Fibroblast of the conjunctiva (primary cell): ENCODE measurements at places on chromosomes 13 and 19.

DNA sequence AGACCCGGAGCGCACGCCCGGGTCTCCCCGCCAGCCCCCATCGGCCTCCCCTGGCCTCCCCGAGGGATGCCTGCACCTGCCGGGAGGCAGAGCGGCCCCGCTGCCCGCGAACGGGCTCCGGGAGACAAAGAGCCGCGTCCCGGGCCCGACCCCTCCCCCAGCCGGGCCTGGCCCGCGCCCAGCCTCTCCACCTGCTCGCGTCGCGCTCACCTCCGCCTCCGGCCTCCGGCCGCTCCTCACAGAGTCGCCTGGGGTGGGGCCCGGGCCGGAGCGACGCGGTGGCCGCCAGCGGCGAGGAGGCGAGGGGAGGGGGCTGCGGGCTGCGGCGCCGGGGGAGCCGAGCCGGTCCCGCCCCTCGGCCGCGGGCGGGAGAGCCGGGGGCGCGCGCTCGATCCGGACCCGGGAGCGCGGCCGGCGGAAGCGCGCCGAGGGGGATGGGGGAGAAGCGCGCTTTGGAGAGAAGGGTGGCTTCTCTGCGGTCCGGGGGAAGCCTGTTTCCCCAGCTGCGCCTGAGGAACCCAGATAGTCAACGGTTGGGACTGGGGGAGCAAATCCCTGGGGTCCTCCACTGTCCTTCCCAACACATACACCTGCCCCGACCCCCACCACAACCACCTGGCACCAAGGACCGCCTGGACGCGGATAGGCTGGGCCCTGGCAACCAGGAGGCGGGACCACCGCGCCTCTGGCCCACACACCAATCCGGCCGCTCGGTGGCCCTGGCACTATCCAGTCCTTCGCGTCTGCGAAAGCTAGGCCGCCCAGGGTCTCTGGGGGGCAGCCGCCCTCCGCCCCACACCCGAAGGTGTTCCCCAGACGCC, at the start of gene PRR36:
TSS of gene PRR36 (minus strand) at position 315 of the 821 bp plus-strand sequence. CDS start 701 bp downstream, outside the sequence.
- DNase-seq, result no peak

- no peak for DNase-seq
Measured at GRCh38 chr13:37409756-37410155, 188.8 kb downstream of the POSTN start.

- no peak for DNase-seq
Measured at GRCh38 chr13:35733827-35734226, 257.3 kb upstream of the MAB21L1 start.

GRCh38 chr13:105087945-105088344, 1447.5 kb downstream of the EFNB2 start:
- DNase-seq, result no peak

- no peak for DNase-seq
Measured at GRCh38 chr13:49368688-49369087, 75.2 kb downstream of the CAB39L start.

- DNase-seq, result peak; percentile 49
Measured at GRCh38 chr19:8252922-8253589, 43.9 kb downstream of the CERS4 start.

DNA sequence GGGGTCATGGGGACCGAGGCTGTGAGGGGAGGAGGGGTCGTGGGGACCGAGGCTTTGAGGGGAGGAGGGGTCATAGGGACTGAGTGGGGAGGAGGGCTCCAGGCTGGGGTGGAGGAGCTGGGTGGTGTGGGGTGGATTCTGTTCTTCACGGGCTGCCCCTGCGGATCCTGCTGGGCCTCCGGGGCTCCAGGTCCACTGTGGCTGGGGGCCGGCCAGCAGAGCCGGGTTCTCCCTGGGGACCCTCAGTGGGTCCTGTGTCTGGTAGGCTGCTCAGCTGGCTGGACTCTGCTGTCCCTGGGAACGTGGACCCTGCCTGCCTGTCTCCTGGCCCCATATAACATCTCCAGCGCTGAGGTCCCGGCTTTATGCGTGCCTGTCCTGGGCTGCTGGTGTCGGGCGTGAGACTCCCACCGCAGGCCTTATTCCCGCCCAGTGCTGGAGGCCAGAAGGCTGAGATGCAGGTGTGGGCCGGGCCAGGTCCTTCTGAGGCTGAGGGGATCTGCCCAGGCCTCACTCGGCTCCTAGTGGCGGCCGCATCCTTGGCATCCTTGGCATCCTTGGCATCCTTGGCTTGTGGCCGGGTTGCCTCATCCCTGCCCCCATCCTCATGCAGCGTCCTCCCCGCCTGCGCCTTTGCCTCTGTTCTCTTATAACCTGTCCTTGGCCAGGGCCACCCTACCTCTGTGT, 19.8 kb upstream of the GNA15 start:
- DNase-seq, result no peak

GRCh38 chr19:28303502-28303901, 909.4 kb downstream of the UQCRFS1 start:
- DNase-seq, result no peak

GRCh38 chr19:15426485-15427349, 7.9 kb upstream of the AKAP8L start:
- no peak for DNase-seq

GRCh38 chr19:45780448-45781213, 1.7 kb downstream of the DMPK start:
- no peak for DNase-seq

GRCh38 chr13:23427881-23428528, 5.5 kb downstream of the SACS start:
- DNase-seq, result no peak

DNA sequence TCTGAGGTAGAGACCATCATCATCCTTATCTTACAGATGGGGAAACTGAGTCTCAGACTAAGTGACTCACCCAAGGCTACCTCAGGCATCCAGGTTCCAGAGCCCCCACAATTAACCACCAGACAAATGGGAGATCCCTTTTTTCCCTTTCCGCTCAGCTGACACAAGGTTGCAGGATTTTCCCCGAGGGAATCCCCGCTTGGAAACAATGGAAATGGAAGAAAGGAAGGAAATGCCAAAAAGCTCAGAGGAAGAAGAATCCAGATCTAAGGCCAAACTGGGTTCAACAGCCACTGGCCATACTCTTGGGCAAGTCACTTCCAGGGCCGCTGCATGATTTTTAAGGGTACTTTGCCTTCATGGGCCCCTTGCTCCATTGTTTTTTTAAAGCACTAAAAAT, 1.6 kb downstream of the ZNF71 start:
- no peak for DNase-seq

GRCh38 chr13:109779074-109779473, 7.3 kb downstream of the IRS2 start:
- no peak for DNase-seq

DNA sequence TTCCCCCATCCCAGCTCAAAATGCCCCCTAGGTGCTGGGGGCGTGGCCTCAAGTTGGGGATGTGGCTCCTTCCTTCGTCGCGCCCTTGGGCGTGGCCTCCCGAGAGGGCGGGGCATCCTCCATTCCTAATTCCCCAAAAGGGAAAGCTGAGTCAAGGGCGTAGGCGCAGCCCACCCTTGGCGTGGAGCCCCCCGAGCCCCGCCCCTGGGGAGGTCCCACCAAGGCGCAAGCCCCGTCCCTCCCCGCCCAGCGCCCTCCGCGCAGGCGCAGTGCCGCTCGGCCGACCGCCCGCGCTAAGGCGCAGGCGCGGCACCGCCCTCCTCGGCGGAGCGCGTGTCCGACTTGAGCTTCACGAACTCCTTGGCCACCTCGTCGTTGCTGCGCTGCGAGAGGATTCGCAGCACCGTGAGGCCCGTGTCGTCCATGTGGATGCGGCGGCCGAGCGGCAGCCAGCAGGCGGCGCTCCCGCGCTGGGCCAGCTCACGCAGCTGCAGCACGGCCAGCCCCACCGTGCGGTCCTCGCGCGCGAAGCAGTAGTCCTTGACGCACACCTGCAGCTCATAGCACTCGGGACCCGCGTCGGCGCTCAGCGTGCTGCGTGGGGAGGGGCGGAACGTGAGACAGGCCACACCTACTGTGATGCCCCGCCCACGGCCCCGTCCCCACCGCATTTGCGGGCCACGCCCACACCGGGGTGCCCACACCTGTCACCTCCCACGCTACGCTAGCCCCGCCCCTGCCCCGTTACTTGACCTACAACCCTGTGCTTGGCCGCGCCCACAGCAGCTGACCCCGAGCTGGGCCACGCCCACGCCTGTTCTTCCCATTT, 50.5 kb downstream of the COLGALT1 start:
- DNase-seq, result peak; percentile 42

GRCh38 chr13:112052213-112052612, 14.7 kb upstream of the SOX1 start:
- no peak for DNase-seq

DNA sequence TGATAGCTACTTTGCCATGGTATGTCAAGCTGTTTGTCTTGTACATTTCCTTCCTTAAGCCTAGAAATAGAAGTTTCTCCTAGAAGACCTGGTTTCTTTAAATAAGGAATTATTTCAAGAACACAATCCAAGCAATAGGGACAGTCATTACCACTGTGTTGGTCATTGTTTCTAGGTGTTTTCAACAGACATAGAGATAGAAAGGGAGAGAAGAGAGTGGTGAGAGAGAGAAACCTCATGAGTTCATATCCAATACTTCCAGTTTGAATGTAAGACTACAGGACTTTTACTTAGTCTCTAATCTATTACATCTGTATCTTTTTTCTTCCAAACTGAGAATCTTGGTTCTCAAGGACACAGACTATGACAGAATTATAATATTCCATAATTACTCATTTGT, 245.9 kb upstream of the STARD13 start:
- no peak for DNase-seq

- no peak for DNase-seq
Measured at GRCh38 chr13:77701305-77701704, 3.8 kb downstream of the SLAIN1 start.

GRCh38 chr19:34960103-34960805, 3.8 kb downstream of the ZNF792 start:
- DNase-seq, result no peak

DNA sequence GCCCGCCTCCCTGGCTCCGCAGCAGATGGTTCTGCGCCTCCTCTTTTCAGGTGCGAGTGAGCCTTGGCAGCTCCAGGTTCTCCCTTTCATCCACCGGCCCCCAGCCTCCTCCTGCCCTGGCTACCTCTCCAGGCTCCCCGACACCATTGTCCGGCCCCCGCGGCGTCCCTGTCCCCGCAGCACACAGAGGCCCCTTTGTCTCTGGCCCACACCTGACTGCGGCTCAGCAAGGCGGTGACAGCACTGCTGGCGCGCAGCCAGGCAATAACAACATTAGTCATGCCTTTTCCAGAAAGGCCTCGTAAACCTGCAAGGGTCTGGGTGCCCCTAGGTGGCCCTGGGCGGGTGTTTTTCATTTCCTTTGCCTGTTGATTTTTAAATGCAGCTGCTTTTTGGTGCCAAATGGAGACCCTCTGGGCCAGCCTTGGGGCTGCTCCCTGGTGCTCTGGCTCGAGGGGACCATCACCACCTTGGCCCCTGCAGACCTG, 73.2 kb upstream of the MEDAG start:
- no peak for DNase-seq

- no peak for DNase-seq
Measured at GRCh38 chr19:35743640-35744429, 1.4 kb downstream of the U2AF1L4 start.

- DNase-seq, result no peak
Measured at GRCh38 chr13:105625691-105626090, 909.8 kb downstream of the EFNB2 start.

GRCh38 chr19:46784262-46785053, 3.9 kb downstream of the SLC1A5 start:
- DNase-seq, result peak; percentile 94

- no peak for DNase-seq
Measured at GRCh38 chr13:54928071-54928470, 1899.5 kb downstream of the OLFM4 start.

DNA sequence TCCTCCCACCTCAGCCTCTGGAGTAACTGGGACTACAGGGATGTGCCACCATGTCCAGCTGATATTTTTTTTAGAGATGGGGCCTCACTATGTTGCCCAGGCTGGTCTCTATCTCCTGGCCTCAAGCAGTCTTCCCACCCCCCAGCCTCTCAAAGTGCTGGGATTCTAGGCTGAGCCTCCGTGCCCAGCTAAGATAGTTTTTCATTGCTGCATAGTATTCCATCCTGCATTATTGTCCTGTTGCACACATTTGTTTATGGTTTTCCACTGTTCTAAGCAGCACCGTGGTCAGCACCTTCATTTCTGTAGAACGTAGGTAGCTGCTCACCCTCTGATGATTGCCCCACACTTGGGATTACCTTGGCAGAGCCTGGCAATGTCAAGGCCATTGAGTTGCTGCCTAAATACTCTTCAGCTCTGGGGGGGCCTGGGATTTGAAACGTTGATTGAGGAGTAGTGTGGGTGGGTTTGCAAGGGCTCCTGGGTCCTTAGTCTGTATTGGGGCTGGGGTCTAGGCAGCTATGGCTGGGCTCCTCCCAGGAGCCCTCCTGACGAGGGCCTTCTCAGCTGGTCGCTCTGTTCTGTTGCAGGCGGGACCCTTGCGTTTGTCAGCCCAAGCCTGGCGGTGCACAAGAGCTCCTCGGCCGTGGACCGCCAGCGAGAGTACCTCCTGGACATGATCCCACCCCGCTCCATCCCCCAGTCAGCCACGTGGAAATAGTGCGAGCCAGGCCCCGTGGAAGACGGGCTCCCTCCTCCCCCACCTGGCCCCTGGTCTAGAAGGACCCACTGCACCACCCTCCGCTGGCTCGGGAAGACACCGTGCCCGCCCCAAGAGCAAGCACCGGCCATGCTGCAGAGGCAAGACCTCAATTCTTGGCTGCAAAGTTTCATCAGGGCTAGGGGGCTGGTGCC, 10.3 kb downstream of the TSSK6 start:
- DNase-seq, result no peak

DNA sequence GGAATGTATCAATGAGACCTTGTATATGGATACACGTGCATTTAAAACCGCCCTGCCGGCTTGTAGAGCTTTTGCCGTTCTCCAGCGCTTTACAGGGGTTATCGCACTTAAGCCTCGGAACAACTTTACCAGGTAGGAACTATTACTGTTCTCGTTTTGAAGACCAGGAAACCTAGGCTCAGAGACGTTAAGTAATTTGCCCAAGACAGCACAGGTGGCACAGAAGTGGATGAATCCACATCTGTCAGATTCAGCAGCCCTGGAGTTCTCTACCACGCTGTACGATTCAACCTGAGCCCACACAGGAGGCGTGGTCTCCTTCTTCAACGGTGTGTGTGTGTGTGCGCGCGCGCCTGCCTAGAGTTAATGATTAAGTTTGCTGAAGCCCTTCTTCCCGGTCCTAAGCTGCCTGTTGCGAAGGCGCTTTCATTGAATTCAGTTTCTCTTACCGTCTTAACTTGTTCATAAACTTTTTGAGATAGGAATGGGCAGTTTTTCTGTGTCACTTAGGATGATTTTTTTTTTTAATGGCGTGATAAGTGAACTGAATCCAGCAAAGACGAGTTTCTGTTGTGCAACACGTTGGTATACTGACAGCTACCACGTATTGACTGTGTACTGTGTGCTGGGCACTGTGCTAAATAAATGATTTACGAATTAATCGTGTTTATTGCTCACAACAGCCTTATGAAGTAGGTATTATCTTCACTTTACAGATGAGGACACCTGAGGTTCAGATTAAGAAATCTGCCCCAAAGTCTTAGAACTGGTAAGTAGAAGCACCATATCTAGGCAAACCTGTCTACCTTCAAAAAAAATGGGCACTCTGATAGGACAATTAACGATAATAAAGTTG, 67.4 kb downstream of the KCNRG start:
- peak; percentile 42 for DNase-seq

GRCh38 chr13:83151308-83151660, 731.0 kb downstream of the SLITRK1 start:
- no peak for DNase-seq
